CD4-positive, alpha-beta T cell (primary cell): ENCODE measurements at places on chromosomes 3 and 15.
A peak's percentile ranks its signal among the peaks of the same experiment; 100 is the strongest.

DNA sequence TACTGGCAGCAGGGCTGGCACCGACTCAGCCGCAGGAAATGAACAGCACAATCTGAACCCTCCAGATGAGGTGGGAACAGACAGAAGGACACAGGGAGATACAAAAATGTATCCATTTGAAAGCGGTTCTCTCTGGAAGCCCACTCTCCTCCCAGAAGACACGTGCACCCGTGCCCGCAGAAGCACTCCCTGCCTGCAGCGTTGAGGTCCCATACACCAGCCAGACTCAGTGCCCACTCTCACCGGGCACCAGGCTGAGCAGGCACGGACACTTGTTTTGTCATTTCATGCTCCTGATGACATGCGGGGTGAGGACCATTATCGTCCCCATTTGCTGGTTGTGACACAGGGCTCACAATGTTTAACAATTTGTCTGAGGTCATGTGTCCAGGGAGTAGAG, 297.4 kb upstream of the TLE3 start:
- no peak for DNase-seq

- DNase-seq = no peak
These were observed 936.2 kb downstream of the ROBO2 start for GRCh38 chr3:77976079-77976478.

- DNase-seq = no peak
These were observed 21.3 kb upstream of the SEC62 start for GRCh38 chr3:169945313-169945712.

GRCh38 chr3:137348936-137349335, 391.2 kb downstream of the IL20RB start:
- no peak for DNase-seq

- DNase-seq = no peak
These were observed 38.8 kb upstream of the DLG1 start for GRCh38 chr3:197337214-197337613.

DNA sequence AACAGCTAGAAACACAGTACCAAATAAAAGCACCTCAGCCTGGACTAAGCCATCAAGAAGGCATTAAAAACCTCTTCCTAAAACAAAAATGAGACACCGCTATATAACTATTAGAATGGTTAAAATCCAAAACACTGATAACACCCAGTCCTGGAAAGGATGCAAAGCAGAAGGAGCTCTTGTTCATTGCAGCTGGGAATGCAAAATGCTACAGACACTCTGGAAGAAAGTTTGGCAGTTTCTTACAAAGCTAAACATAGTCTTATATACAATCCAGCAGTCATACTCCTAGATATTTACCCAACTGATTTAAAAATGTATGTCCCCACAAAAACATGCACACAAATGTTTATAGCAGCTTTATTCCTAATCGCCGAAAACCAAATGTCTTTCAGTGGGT, 35.7 kb downstream of the CHSY1 start:
- DNase-seq = no peak

GRCh38 chr15:34347951-34348638, 5.0 kb downstream of the NUTM1 start:
- no peak for DNase-seq

- DNase-seq = no peak
These were observed 43.9 kb downstream of the SEMA3G start for GRCh38 chr3:52401021-52401420.

GRCh38 chr15:62624547-62625378, 417.8 kb upstream of the TPM1 start:
- DNase-seq = no peak

GRCh38 chr15:60672400-60672799, 193.5 kb upstream of the ICE2 start:
- DNase-seq = no peak

DNA sequence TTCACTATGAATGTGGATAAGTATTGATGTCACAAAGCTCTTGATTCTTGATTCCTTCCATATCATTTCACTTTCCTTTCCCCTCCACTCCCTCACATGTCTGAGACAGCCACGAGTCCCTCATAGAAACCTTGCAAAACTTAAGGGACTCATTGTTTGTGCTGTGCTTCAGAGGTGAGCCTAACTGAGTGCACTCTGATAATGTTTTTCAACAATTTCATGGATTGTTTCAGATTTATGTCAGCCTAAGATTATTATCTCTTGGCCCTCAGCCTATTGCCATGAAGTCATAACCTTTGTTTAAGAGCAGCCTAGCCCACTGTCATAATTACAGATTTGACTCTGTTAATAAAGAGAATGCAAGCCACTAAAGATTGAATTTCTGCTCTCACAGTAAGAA, 363.6 kb downstream of the MECOM start:
- no peak for DNase-seq

GRCh38 chr15:47548231-47548630, 169.1 kb upstream of the SEMA6D start:
- DNase-seq = no peak

DNA sequence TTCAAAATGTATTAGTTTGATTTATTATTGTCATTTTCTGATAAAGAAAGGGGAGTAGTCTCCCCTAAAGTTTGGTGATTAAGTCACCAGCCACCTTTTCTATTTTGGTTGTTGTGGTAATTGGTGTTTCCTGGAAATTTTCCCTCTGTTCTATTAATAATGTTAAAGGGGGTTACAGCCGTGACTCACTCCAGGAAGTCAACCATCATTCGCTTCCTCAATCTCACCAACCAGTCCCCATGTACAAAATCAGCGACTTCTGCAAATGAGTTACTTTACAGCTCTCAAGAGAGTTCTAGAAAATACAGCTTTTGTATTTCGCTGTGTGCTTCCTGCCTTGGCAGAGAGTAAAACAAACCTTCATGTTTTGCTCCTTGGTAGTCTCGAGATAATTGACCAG, 285.1 kb downstream of the LPP start:
- no peak for DNase-seq

DNA sequence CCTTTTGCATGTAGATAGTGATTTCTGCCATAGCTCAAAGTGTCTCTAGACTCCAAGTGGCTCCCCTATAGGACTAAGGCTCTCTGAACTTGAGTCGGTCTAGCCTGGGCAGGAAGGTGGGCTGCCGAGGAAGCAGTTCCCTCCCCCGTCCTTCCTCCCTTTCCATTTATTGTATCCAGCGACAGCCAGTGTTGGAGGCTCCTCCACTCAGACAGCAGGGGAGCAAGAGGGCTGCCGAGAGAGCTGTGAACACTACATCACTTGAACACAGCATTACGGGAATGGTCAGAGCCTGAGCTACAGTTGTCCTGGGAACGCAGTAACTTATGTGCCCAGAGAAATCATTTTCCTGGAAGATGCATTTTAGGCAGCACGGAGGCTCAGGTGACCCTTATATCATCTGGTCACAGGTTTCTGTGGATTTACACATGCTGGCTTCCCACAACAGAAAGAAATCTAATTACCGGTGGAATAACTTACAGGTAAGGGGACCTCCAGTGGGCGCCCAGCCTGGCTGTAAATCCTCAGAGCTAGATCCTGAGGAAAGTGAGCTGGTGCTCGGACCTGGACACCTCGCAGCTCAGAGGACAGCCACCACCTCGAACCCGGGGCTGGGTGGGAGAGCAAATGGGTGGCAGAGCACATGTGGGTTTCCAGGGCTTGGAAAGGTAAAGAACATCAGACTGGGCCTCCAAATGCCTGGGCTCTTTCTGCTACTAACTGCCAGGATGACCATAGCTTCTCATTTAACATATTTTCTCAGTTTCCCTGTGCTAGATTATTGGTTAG, 197.1 kb downstream of the UACA start:
- no peak for DNase-seq

GRCh38 chr3:59266551-59266950, 216.7 kb upstream of the CFAP20DC start:
- no peak for DNase-seq

DNA sequence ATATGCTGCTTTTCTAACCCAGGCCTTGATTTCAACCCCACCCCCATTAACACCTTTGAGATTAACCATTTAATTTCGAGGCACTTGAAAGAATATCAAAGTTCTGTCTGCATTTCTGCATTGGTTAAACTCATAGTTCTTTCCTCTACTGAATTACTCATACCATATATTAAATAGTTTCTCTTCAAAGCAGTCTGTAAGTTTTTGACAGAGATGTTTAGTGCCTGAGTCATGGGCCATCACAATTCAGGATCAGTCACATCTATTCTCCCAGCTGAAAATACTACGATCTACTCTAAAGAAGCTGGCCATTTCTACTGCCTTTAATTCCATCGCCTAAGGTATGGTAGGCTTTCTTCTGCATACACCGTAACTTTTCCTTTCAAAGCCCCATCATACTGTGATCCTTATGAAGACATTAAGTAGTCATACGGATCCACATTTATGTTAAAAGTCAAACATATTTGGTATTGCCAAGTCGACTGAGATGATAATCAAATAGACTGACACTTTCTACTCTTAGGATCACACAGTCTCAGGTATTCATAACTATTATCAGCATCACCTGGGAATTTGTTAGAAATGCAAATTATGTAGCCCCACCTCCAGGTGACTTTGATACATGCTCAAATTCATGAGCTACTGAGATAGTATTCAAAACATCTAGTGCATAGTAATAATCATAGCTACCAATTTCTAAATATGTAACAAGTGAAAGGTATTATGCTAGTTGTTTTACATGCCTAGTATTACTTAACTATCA, 489.4 kb upstream of the IL12A start:
- DNase-seq = no peak

- no peak for DNase-seq
These were observed 30.6 kb upstream of the SLC6A1 start for GRCh38 chr3:10961921-10962320.

GRCh38 chr3:138774529-138775253, 60.0 kb downstream of the PIK3CB start:
- DNase-seq = peak; percentile 5

GRCh38 chr3:14719006-14719405, 44.1 kb downstream of the C3orf20 start:
- no peak for DNase-seq

DNA sequence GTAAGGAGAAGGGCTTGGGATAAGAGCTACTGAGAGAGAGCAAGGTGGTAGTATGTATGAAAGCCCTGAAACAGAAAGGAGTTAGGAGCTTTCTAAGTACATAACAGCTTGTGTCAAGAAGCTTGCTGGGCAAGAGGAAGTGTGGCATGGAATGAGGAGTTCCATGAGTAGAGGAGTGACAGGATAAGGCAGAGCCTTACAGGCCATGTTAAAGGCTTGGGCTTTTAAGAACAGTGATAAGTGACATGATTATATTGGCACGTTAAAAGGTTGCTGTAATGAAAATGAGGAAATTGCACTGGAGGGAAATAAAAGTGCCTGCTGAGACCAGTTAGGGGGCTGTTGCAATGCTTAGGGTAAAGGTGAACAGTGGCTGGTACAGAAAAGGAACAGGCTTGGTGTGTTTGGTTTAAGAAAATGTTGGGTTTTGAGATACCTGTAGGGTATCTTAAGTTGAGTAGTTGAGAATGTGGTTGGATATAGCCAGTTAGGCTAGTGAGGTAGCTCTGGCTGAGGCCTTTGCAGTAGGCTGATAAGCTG, 49.0 kb downstream of the MEF2A start:
- DNase-seq = no peak

DNA sequence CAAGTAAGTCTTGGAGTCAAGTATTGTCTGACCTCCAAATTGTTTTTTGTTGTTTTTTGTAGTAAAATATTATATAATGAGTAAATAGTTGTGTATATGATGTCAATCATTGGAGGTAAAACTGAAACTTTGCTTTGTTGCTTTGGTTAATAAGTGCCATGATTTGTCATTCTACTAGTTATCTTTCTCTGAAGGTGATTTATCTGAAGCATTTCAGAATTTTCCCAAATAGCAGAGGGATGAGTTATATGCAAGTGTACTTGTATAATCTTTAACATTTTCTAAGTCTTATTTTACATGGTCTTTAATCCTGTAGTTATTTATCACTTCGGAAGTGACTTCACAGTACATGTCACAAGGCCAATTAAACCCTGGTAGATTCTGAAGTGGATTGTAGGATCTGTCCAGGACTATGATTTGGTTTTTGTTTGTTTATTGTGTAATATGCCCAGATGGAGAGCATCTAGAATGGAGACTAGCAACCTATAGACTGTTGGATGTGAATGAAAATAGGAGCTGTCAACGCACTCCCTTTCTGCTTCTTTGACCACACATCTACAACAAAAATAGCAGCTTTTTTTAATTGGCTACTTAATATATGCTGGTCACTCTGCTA, 93.1 kb upstream of the SAMMSON start:
- DNase-seq = no peak

- DNase-seq = no peak
These were observed 75.8 kb upstream of the UMPS start for GRCh38 chr3:124654470-124654845.
